Muscle of leg (tissue), 16 donors: ENCODE measurements at places on chromosomes 11 and 22. TPM values are rescaled to one million over a fixed set of nuclear protein-coding genes. Genes with fewer than 3 reads are reported as not detected.

TMEM132A gene
- total RNA-seq, result 36.8 TPM

CENPM gene
- 6.7 TPM for total RNA-seq

RIMBP3C gene
- 0.40 TPM for total RNA-seq

NXPE1 gene
- total RNA-seq, result not detected

BACE1-AS gene
- total RNA-seq, result 5.9 TPM

GGTLC3 gene
- not detected for total RNA-seq

- no peaks in the 10 kb centered on the region for H3K36me3 ChIP-seq
- DNase-seq, result peak; percentile 83
- no peaks in the 10 kb centered on the region for H3K27me3 ChIP-seq
- H3K27ac ChIP-seq, result no peak overlapping the region
- H3K4me3 ChIP-seq, result no peak overlapping the region
Observed at GRCh38 chr11:109838026-109838425, 255.2 kb upstream of the ZC3H12C start.

DNA sequence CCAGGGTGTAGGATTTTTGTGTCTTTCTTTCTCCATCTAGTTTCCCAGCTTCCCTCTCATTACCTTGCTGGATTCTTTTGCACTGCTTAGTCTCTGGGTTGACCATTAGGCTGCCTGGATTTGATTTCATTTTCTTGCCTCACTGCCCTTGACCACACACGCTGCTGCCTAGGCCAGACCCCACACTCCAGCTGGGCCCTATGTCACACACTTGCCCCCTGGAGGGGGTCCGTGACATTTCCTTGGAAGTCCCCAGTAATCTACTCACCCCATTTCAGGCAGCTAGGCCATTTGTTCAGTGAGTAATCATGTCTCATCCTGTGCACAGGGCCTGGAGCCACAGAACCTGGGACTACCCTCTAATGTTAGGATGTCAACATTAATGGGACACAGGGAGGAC, 81.9 kb upstream of the SPON1 start:
- H3K36me3 ChIP-seq, result no peaks in the 10 kb centered on the region
- no peak overlapping the region for H3K27ac ChIP-seq
- H3K27me3 ChIP-seq, result peaks cover 2% of the 10 kb centered on the region

DNA sequence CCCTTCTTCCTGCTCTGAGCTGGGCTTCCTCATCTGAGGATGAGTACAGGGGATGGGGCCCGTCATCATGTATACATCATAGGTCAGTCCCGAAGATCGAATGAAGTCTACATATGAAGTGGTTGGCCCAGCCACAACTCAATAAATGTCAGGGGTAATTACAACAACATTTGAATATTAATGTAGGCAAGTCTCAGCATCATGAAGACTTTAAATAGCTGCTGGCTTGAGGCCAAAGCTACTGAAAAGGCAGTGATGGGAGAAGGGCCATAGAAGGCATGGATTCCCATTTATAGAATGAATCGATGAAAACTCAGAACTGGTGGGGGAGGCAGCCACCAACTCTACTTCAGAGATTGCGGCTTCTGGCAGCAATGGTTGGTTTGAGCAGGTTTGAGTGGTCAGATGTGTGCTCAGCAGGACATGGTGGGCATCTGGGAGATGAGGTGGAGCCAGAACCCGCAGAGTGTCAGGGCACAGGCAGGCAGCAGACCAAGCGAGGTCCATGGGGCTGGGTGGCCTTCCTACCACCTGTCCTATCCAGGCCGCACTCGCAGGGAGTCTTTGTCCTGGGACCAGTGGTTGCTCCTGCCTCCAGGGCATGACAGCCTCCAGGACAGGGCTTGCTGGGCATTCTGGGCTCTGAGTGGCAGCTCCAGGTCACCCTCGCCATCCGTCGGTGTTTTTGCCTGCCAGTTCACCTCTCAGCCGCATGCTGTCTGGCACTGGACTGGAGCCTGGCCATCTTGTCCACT, 919.1 kb downstream of the TBC1D22A start:
- no peaks in the 10 kb centered on the region for H3K27me3 ChIP-seq
- no peak overlapping the region for H3K4me3 ChIP-seq
- no peaks in the 10 kb centered on the region for H3K36me3 ChIP-seq
- H3K4me1 ChIP-seq, result no peaks in the 10 kb centered on the region
- no peak for DNase-seq
- no peak overlapping the region for H3K27ac ChIP-seq

DNA sequence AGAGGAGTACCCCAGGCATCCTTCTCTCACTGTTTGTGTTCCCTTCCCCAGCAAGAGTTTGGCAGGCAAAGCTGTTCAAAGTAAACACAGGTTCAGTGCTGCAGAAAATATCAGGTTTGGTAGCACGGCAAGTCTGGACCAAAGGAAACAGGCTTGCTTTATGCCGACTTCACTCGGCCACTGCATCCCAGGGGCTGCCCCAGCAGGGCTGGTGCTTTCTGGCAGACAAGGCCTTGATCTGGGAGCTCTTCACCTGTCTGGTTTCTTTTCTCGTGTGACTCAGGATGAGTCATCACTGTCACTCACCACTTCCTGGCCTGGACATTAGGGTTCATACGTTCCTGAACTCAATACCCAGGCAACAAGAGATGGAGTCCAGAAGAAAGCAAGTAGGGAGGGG, 52.6 kb upstream of the NAV2 start:
- no peak overlapping the region for H3K4me3 ChIP-seq
- H3K27me3 ChIP-seq, result no peaks in the 10 kb centered on the region
- H3K4me1 ChIP-seq, result no peaks in the 10 kb centered on the region
- H3K27ac ChIP-seq, result no peak overlapping the region

DNA sequence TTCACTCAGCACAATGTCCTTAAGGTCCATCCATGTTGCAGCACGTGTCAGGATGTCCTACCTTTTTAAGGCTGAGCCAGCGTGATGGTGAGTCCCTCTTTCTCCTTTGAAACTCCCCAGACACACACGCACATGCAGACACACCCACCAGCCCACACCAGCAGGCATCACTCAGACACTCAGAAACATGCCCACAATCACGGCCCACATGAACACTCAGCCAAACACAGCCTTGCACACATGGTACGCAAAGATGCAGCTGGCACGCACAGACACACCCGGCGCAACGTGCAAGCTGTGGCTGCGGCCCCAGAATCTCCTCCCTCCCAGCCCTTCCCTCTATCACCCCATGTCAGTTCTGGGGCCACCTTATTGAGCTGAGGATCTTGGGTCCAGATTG, 8.0 kb downstream of the FADS3 start:
- H3K27me3 ChIP-seq, result no peaks in the 10 kb centered on the region
- peaks cover 7% of the 10 kb centered on the region for H3K36me3 ChIP-seq
- H3K4me1 ChIP-seq, result peaks cover 50% of the 10 kb centered on the region
- no peak for DNase-seq

- no peaks in the 10 kb centered on the region for H3K36me3 ChIP-seq
- H3K4me3 ChIP-seq, result no peak overlapping the region
- no peak overlapping the region for H3K27ac ChIP-seq
- H3K4me1 ChIP-seq, result no peaks in the 10 kb centered on the region
Observed at GRCh38 chr11:13269775-13270174, 7.8 kb upstream of the BMAL1 start.

- no peaks in the 10 kb centered on the region for H3K27me3 ChIP-seq
- H3K4me3 ChIP-seq, result peak overlapping the region; percentile 80
- H3K36me3 ChIP-seq, result peaks cover 7% of the 10 kb centered on the region
- no peak overlapping the region for H3K27ac ChIP-seq
- peaks cover 23% of the 10 kb centered on the region for H3K4me1 ChIP-seq
Observed at GRCh38 chr11:8910649-8911026, 351 bp upstream of the AKIP1 start.

GRCh38 chr11:72040491-72041363, 39.6 kb downstream of the NUMA1 start:
- no peaks in the 10 kb centered on the region for H3K27me3 ChIP-seq
- peaks cover 6% of the 10 kb centered on the region for H3K36me3 ChIP-seq
- H3K4me1 ChIP-seq, result peaks cover 46% of the 10 kb centered on the region
- DNase-seq, result peak; percentile 99
- H3K27ac ChIP-seq, result peak overlapping the region; percentile 98
- H3K4me3 ChIP-seq, result peak overlapping the region; percentile 75

GRCh38 chr11:32050264-32050663, 40.6 kb upstream of the RCN1 start:
- H3K27ac ChIP-seq, result no peak overlapping the region
- DNase-seq, result no peak
- no peaks in the 10 kb centered on the region for H3K27me3 ChIP-seq

DNA sequence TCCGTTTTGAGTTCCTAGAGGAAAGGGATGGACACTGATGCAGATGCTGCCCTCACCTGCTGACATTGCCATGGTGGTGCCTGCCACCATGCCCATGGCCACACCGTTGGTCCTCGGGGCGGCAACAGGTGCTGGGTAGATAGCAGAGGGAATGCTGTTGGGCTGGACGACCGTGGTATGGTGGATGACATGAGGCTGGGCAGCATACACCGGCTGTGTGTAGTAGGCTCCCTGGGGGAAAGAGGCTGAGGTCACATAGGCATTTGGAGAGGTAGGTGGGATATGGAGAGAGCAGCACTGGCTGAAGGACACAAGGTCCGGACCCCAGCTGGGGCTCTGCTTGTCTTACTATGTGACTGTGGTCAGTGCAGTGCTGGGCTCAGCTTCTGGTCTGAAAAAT, 33.2 kb downstream of the RELT start:
- H3K27me3 ChIP-seq, result no peaks in the 10 kb centered on the region
- no peak for DNase-seq
- peaks cover 9% of the 10 kb centered on the region for H3K4me1 ChIP-seq
- peaks cover 38% of the 10 kb centered on the region for H3K36me3 ChIP-seq
- no peak overlapping the region for H3K4me3 ChIP-seq
